AG09309 (cell line): ENCODE measurements at places on chromosomes 16 and 17.

DNA sequence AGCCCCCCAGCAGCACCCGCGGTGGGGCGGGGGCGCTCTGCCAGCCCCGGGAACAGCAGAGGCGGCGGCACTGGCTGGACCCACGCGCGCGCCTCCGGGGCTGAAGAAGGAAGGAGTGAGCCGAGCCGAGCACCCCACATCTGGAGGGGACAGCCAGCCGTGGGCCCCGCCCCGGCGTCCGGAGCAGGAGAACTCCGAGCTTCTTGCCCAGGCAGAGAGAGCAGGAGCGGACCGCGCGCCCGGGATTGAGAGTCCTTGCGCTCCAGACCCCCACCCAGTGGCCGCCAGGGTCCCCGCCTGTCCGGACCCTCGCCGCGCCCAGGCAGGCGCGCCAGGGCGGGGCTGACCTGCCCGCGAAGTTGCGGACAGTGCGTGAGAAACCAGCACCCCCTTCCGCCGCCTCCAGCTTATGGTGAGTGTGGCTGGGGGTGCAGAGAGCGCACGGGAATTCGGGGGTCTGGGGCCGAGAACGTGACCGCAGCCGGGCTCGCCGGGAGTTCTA is 921.9 kb upstream of the EEF2KMT start:
- DNase-seq: no peak

GRCh38 chr17:66462010-66462409 is 159.6 kb downstream of the PRKCA start:
- DNase-seq: no peak

DNA sequence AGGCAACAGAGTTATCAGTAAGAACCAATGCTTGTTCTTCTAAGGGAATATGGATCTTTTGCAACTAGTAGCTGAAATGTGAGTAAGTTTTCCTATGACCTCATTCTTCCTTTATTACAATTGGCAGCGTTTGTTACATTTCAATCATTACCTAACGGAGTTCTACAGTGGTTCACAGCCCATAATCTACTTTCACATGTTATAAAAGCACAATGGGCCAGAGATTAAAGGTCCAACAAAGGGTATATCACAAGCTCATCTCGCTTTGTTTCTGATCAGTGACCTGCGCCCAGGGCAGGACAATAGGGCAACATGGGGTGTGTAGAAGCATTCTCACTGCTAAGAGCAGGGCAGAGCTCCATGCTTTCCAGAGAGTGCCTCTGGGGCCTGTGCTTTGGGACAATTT is 279.9 kb upstream of the DYNLRB2 start:
- DNase-seq: no peak

GRCh38 chr16:2006317-2006716 is 3.3 kb downstream of the ZNF598 start:
- no peak for DNase-seq

GRCh38 chr17:60745544-60745943 is 67.9 kb downstream of the BCAS3 start:
- DNase-seq: no peak

DNA sequence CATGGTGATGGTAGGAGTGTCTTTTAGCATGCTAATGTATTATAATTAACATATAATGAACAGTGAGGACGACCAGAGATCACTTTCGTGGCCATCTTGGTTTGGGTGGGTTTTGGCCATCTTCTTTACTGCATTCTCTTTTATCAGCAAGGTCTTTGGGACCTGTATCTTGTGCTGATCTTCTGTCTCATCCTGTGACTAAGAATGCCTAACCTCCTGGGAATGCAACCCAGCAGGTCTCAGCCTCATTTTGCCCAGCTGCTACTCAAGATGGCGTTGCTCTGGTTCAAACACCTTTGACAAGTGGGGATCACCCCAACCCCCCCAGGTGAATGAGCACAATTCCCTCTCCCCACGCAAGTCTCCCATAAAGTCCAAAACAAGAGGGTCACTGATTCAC is 49.3 kb upstream of the ETV4 start:
- DNase-seq: no peak

- no peak for DNase-seq
Observed at GRCh38 chr16:29808219-29808900, 2.0 kb downstream of the MAZ start.

DNA sequence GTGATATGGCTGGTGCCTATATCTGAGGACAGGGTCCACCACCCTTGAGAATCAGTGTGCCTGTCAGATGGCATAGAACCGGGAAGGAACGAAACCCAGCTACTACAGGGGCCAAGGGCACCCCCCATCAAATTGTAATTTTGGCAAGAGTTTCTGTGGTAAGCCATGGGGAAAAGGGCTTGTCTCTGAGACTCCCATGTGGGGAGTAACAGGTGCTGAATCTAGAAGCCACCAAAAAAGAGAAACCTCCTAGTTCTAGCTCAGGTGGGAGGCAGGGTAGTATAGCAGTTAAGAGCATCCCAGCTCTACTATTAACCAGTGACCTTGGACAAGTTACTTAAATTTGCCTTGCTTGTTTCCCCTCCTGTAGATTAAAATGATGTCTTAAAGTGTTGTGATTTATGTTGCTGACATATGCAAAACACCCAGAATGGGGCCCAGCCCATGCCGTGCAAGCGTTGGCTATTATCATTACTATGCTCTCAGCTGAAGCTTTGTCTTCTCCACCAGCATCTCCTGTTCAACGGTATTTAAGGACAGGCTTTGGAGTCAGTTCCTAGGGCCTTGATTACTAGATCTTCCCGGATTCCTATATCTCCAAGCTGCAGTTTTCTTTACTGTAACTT is 210.7 kb upstream of the NLRP1 start:
- no peak for DNase-seq

DNA sequence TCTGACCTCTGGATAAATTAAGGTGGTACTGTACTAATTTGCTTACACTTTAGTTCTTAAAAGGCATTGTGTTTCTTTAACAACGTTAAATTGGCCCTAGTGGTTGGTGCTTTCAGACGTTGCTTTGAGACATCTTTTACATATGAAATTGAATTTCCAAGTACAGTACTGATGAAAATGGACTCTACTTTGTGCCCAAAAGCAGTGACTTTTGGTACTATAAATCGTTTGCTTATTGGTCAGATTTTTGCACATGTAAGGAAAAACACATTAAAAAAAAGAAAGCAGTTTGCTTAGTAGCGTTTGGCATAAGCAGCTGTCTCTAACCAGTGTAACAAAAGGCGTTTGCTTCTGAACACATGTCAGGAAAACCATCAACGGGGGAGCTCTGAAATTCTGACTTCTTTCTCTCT is 139.6 kb downstream of the CDK5R1 start:
- no peak for DNase-seq

DNA sequence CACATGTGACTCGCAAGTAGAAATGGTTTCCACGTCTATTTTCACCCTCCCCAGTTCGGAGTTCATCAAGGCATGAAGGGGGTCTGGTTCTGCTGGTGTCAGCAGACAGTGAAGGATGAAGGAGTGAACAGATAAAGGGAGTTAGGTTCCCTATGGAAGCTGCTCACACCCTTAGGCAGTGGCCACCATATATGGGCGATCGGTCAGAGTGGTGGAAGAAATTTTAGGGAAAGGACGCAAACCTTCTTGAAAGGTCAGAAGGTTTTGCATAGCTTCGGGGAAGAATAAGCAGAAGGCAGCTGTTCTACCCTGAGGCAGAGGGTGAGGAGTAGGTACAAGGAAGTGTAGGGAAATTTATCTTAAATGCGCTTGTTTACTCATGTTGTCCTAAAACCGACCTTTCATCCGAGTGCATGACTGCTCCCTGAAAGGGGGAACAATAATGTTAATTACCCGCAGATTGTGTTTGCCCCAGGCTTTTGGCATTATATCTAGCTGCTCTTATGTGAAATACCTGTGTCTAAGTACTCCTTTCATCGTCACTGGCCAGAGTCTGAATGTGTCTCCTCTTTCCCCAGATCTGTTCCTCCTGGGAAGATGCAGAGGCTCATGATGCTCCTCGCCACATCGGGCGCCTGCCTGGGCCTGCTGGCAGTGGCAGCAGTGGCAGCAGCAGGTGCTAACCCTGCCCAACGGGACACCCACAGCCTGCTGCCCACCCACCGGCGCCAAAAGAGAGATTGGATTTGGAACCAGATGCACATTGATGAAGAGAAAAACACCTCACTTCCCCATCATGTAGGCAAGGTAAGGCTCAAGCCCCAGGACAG is 12.5 kb downstream of the CDH5 start:
- DNase-seq: no peak

DNA sequence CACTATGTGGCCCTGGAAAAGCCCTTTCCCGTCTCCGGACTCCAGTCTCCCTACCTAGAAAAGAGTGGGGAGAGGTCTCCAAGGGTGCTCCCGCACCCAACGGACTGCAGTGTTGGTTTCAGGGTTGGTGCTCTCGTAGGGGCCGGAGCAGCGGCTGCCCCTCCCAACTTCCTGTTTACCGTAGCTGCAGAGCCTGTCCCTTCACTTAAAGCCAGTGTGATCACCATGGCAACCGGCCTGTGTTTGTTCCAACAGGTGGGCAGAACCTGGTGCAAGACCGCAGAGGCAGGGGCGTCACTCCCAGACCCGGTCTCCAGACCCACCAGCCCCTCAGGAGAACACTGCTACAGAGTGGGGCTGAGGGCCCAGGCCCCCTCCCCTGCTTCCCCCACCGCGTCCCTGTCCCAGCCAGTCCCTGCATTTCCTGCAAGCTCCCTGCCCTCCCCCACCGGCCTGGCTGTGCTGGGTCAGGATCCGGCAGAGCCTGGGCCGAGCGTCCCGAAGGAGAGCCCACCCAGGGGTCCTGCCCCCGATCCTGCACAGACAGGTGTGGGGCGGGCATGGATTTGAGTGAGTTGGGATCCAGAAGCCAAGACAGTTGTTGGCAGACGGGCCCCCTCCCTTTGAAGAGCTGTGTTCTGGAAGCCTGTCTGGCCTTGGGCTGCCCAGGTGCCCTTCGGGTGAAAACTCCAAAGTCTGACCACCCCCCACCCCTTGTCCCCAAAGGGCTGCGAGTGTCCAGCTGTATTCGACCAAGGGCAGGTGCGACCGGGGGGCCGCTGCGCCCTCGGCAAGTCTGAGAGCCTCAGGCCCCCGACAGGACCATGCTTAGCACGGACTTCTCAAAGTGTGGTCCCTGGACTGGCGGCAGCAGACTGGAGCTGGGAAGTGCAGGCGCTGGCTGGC is 1.5 kb upstream of the BAIAP3 start:
- DNase-seq: no peak

GRCh38 chr17:32152130-32152529 is 9.8 kb downstream of the RHOT1 start:
- no peak for DNase-seq

DNA sequence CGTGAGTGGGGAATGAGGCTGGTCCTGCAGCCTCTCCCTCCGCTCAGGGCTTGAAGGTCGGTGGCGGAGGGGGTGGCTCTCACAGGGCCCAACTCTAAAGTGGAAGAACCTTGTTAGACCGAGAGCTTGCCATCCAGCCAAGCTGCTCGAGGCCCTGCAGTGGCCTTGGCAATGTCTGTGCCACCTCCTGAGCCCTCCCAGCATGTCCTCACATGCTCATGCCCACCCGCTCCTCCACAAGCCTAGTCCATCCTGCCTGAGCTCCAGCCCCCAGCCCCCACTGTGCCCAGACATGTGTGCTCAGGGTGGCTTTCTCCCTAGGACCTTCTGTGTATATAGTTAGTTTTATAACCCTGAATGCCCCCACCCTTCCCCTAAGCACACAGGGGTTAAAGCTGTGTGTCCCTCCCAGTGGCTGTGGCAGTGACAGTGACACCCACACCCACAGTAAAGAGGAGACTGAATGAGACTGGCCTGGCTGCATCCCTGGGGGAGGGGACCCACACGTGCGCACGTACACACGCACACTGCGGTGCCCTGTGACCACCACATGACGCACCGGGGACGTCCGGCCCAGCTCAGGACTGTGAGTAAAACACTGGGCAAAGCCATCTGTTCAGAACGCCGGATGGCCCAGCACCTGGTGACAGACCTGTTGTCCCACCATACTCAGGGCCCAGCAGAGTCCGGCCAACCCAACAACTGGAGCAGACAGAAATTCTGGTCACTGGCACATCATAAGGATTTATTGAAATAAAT is 15.6 kb downstream of the PDK2 start:
- DNase-seq: no peak

DNA sequence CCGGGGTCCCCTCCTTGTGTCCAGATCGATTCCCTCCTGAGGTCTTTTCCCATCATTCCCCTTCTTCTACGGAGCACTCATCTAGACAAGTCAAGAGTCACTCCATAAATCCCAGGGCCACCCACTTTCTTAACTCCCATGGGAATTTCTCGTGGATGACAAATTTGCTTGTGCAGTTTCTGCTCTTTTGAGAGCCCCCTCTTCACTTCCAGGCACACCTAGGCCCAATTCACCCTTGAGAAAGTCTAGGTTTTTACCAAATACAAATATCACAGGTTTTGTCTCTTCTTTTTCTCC is 522 bp upstream of the POLDIP2 start:
- no peak for DNase-seq

GRCh38 chr16:50906454-50906853 is 164.6 kb downstream of the CYLD start:
- DNase-seq: no peak
